ENCODE measurements at places on chromosomes 5 and 9. TPM values are rescaled to one million over a fixed set of nuclear protein-coding genes. Genes with fewer than 3 reads are reported as not detected.

DNA sequence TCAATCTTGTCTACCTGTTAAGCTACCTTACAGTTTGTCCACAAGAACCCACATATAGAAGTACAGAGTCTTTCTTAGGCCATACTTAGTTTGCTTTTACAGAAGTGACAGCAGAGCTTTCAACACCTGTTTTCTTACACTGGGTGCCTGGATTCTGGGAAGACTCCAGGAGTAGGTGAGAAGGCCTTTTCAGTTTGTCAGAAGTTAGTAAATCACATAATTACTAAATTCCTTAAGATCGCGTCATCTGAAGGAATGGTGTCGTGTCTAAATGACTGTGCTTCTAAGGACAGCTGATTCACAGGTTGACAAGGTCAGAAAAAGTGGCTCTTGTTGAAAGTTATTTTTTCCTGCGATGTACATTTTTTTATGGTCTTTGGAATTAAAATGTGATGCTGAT, 97.0 kb upstream of the FAM120A start:
- DNase-seq: no peak

- no peak for DNase-seq
Observed at GRCh38 chr5:22605473-22605872, 247.7 kb downstream of the CDH12 start.

DNA sequence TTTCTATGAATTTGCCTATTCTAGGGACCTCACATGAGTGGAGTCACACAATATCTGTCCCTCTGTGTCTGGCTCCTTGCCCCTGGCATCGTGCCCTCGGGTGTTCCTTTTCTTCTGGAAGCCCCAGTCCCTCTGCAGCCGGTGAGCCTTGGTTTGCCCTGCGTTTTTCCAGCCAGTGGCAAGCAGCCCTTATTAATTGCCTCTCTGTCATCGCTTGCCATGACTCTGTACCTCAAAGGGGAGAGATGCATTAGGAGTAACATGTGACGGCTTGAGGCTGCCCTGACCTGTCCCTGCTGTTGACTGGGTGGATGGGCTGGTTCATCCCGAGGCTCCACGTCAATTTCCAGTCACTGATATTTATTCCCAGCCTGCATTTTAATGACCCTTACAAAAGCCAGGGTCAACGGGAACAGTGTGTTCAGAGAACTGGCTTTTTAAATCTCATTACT, 87.3 kb downstream of the CFAP90 start:
- no peak for DNase-seq

GRCh38 chr5:123949043-123949804, 437.2 kb downstream of the CSNK1G3 start:
- DNase-seq: no peak

DNA sequence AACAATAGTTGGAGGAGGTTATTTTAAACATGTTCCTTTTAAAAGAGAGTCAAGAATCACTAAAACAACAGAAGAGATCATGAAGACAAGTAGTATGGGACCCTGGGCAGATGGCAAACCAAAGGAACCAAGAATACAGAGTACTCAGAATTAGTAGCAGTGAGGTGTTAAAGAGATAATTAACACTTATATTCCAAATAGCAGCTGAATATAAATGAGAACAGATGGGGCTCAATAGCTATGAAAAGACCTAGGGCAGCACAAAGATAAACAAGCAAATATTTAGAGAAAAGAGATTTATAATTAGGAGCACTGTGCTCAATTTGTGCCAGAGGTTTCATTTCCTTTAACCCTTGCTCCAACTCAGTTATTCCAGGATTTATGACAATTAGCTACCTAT, 159.1 kb downstream of the FAM114A2 start:
- DNase-seq: no peak

DNA sequence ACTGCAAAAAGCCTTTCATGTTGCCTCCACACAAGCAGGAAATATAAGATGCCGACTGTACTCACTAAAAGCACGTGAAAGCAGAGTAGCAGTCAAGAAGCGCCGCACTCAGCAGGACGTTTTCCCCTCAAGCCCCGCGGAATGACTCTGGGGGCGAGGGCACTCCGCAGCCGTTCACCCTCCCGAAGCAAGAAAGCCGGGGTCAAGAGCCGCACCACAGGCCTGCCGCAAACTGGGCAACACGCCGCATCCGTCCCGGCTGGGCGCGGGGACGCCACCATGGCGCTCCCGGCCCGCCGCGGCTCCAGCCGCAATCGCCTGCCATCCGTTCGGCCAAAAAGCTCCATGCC, 364 bp downstream of the RPS6 start:
- no peak for DNase-seq

DNA sequence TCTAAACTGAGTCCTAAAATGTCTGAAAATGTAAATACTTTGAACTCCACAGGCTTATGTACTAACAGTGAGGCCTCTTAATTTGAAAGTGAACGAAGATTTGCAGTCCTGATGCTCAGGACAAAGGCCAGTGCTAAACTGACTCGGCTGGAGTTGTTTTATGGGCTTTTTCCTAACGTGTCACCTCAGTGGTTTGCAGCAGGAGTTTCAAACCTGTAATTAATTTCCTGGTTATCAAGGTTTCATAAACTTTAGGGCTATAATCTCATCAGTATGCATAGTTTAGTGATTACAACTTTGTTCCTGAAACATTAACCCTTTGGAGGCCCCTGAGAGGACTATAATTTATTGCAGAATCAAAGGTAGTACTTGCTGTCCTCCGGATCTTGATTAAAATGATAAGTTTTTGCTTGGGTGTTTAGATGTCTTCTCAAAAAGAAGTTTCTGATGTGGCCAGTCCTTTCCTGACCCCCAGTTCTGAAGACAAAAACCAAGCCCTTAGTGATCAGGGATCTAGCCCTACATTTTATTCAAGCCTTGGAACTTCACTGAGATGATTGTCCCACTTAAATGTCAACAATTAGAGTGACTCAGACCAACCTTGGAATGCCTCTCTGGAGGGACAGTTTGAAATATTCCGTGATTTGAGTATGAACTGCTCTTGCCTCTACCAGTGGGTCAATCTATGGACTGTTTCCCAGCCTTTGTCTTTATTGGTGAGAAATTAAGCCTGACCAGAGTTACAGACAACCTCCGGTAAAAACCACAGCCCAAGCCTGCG, 11.1 kb upstream of the S100Z start:
- DNase-seq: no peak

The STKLD1 gene
- total RNA-seq: 0.49 TPM

The FREM1 gene
- 12.2 TPM for total RNA-seq

The SLC6A3 gene
- total RNA-seq: not detected

The BARHL1 gene
- not detected for total RNA-seq
